ENCODE measurements at places on chromosomes 5 and 9. TPM values are rescaled to one million over a fixed set of nuclear protein-coding genes. Genes with fewer than 3 reads are reported as not detected.

The HAVCR2 gene
- 0.52 TPM for total RNA-seq

The ANXA2R gene
- 3.1 TPM for total RNA-seq

The CORO2A gene
- total RNA-seq, result 1.6 TPM

The PCDHGA10 gene
- total RNA-seq, result 0.02 TPM

The CFAP157 gene
- 0.08 TPM for total RNA-seq

The ARRDC3 gene
- total RNA-seq, result 5.0 TPM

The PRDM9 gene
- total RNA-seq, result not detected

The PIK3R1 gene
- total RNA-seq, result 6.9 TPM

The IL17B gene
- not detected for total RNA-seq

The ARL14EPL gene
- 0.10 TPM for total RNA-seq

The SLC25A48 gene
- 0.41 TPM for total RNA-seq

The PHF24 gene
- total RNA-seq, result 0.19 TPM

The CDH9 gene
- not detected for total RNA-seq

The BTNL3 gene
- total RNA-seq, result not detected

The SPINK13 gene
- 0.31 TPM for total RNA-seq

The SPINK6 gene
- 0.27 TPM for total RNA-seq

The SPACA9 gene
- total RNA-seq, result 5.8 TPM

The MAP3K1 gene
- 1.9 TPM for total RNA-seq

The SLC6A3 gene
- total RNA-seq, result 1.5 TPM

The CSF1R gene
- 0.35 TPM for total RNA-seq

The FBP1 gene
- not detected for total RNA-seq

The ADGRD2 gene
- total RNA-seq, result not detected

The GABBR2 gene
- 0.28 TPM for total RNA-seq

The PCDHGA3 gene
- total RNA-seq, result 0.05 TPM

The AJM1 gene
- 4.6 TPM for total RNA-seq

The GRXCR2 gene
- total RNA-seq, result not detected

The SH2D3C gene
- 0.06 TPM for total RNA-seq
